Jurkat, Clone E6-1 (cell line): ENCODE measurements at places on chromosomes 7 and 10.

DNA sequence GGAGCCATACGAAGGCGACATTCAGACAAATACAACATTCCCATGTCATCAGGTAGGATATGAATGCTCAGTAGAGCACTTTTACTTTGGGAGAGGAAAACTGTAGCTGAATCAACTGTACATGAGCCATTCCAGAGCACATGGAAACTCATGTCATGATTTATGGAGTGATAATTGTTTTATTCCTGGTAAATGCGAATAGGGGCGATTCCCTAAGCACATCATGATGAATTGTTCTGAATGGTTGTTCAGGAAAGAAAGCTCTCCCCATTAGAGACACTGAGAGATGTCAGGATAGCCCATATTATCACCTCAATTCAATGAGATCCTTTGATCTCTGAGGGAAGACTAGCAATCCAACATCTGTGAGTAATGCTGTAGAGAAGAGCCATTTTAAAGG, 243.6 kb downstream of the FOXP2 start:
- DNase-seq, result no peak

GRCh38 chr10:70981171-70981836, 92.9 kb upstream of the PCBD1 start:
- no peak for DNase-seq

- no peak for DNase-seq
Observed at GRCh38 chr7:47241112-47242065, 340.5 kb downstream of the TNS3 start.

DNA sequence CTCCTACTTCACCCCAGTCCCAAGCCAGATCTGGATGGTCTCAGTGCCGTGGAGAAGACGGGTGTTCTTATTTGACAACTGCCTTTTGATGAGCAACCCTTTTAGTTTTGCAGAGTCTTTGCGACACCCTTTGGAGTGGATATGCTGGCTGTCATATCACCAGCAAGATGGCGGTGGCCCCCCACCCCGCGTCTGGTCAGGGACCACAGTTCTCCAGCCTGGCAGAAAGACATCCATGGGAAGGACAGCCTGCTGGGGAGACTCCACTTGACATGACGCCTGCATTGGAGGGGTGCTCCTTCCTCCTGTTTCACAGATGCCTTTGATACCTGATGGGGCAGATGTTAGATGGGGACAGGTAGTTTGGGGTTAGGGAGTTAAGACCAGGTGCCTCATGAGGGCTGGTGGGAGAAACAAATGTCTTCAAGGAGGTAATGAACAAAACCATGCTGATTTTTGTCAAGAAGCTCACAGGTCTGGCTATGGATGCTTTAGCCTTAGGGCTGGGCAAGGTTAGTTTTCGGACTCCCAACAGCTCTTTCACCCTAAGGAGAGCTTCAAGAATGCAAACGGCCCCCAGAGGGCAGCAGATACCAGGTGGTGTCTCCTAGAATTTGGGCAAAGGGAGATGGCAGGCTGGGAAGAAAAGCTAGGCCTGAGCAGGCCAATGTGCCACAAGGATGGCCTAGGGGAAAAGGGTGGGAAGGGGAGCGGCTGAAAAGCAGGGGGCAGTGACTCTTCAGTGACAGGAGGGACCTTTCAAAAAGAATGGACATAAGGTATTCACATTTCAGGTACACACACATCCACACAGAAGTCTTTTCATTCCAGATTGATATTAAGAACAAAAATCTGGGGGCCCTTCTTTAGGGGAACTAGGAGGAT, 95.2 kb downstream of the CLEC2L start:
- no peak for DNase-seq

GRCh38 chr10:73717556-73717955, 19.6 kb upstream of the AGAP5 start:
- DNase-seq, result no peak

DNA sequence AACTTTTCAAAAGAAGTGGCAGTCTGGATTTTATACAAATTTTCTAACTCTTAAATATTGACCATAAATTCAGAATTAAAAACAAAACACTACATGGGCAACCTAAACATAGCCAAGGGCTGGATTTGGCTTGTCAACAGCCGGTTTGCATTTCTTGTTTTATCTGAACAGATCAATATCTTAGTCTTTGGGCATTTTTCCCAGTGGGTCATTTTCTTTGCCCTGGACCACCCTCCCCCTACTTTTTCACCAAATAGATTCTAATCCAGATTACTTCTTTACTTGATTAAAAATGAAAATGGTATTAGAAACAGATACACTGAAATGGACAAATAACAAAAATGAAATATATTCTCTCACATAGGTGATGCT, 189.0 kb downstream of the ANK3 start:
- no peak for DNase-seq

GRCh38 chr7:123797673-123798531, 47.1 kb upstream of the HYAL4 start:
- DNase-seq, result peak; percentile 10

- peak; percentile 5 for DNase-seq
Observed at GRCh38 chr10:34280599-34281374, 534.3 kb downstream of the PARD3 start.

DNA sequence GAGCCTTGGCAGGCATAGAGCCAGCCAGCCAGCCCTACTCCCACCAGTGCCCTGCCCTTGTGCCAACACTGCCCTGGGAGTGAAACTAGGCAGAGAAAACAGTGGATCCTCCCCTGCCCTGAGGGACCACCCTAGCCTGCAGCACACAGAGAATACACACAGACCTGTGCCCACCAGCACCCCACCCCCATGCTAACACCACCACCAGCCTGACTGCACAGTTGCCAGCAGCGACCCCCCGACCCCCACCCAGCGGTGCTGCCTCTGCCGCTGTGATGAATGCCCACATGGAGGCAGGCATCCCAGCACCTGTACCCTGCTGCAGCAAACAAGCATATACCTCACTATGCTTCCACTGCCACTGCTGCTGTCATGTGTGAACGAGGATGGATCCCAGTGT, 9.4 kb upstream of the MIOS start:
- DNase-seq, result no peak

- no peak for DNase-seq
Observed at GRCh38 chr7:40805361-40805760, 670.6 kb downstream of the SUGCT start.

DNA sequence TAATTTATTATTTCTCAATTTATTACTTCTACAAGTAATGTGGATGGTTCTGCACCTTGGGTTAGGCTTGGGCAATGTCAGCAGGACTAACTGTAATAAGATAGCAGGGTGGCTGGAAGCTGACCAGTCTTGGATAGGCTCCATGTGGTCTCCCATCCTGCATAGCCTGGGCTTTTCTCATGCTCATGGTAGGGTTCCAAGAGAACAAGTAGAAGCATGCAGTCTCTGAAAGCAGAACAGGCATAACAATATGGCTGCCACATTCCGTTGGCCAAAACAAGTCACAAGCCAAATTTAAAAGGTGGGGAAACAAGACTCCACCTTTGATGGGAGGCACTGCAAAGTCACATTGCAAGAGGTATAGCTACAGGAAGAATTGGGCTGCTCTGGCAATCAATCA, 98.6 kb upstream of the MDFIC start:
- DNase-seq, result no peak

GRCh38 chr7:98755138-98755898, 114.5 kb downstream of the TMEM130 start:
- DNase-seq, result no peak

GRCh38 chr10:109698086-109698485, 225.2 kb downstream of the XPNPEP1 start:
- DNase-seq, result peak; percentile 48
